Posterior cingulate gyrus (tissue), 11 donors: ENCODE measurements at places on chromosomes 11 and 22.

DNA sequence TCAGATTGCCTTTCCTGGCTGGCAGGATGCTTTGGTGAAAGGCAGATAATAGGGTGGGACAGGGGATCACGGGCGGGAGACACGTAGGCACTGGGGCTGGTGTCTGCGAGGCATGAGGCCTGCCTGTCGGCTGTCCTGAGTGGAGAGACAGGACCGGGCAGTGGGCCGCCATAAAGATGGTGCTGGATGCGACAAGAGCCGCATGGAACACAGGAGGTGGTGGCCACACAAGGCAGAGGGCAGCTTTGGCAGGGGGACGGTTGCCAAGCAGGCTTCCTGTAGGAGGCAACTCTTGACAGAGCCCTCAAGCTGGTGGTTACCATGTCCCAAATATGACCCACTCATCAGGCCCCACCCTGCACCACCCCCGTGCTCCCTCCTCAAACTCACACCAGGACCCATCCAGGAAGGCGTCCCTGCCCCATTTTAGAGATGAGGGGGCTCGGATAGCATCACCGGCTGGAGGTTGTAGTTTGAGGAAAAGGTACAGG, 4.9 kb upstream of the PPARA start:
- no peak for DNase-seq

DNA sequence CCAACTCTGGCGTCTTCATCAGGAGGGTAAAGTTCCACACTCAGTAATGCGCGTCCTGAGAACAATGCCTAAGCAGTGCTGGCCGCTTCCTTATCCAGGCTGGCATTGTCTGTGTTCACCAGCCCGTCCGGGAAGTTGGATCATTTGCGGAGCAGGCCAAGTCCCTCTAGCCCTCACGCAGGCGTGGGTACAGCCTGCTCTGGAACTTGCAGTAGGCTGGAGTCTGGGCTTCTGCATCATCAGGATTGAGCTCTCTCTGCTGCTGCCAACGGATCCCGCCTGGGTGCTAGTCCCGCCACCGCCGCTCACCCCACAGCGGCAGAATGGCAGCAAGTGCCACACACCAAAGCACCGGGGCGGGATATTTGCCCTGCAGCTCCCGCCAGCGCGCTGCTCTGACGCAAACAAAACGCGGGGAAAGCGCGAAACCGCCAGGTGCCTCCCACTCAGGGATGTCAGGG, 29.0 kb downstream of the GLYATL1 start:
- peak; percentile 77 for DNase-seq

DNA sequence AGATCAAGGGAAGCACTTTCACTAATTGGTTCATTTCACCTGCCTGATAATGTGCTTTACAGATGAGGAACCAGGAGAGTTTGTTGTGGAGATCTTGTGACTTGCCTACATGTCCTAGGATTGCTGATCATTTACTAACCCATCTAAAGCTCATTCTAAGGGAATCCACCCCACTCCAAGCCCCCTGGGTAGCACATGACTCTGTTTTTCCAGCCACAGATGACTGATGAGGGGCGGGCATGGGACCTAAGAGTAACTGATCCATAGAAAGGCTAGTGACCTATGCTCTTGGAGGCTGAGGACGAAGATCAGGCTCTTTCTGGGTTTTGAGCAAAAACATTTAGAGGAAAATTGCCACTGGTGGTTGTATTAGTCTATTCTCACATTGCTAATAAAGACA, 378.1 kb downstream of the CADM1 start:
- DNase-seq = no peak

GRCh38 chr11:103453915-103454709, 344.9 kb downstream of the DYNC2H1 start:
- no peak for DNase-seq

DNA sequence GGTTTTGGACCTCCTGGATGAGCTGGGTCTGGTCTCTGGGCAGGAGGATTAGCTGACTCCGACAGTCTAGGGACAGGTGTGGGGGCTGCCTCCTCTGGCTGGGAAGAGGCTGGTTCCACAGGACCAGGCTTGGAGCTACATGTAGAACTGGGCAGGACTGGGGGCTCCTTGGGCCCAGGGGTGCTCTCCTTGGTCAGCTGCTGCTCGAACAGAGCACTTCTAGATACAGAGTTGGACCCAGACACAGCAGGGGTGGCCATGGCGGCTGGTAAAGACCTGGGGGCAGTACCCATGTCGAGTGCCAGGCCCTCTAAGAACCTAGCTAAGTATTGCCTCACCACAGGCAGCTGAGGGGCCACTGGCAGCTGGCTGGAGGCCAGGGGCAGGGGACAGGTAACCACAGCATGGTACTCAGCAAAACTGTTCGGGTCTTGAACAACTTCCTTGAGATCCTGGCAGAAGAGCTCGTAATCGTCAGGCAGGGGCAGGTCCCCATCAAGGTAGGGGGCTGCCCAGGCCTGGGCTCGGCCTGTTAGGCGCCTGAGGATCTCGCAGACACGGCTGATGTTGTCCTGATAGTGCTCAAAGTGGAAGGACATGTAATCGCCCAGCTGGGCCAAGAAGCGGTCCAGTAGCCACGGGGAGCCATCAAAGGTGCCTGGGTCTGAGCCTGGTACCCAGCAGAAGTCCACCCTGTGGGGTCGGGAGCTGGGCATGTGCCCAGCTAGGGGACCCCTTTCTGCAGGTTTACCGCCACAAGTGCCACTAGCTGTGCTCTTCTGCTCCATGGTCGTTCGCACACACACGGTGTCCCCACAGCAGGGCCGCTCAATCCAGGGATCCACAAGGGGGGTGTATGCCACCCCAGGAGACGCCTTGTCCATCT, 3.1 kb downstream of the GNB1L start:
- DNase-seq = no peak

DNA sequence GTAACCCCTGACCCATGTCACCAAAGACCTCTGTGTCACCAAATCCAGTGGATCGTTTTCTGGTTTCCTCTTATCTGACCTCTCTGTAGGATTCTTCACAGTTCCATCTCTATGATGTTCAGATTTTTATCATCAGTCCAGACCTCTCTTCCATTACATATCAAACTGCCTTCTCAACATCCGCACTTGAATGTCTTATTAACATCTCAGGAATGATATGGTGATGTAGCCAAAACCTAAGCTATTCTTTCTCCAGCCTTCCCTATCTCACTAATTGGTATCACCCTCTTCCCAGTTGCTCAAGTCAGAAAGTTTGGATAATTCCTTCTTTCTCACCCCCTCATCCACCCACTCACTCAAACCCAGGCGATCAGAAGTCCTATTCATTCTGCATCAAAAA, 13.4 kb downstream of the APLNR start:
- no peak for DNase-seq
